ENCODE measurements at places on chromosomes 5 and 9. TPM values are rescaled to one million over a fixed set of nuclear protein-coding genes. Genes with fewer than 3 reads are reported as not detected.

STPG3 gene
- total RNA-seq = not detected

DNA sequence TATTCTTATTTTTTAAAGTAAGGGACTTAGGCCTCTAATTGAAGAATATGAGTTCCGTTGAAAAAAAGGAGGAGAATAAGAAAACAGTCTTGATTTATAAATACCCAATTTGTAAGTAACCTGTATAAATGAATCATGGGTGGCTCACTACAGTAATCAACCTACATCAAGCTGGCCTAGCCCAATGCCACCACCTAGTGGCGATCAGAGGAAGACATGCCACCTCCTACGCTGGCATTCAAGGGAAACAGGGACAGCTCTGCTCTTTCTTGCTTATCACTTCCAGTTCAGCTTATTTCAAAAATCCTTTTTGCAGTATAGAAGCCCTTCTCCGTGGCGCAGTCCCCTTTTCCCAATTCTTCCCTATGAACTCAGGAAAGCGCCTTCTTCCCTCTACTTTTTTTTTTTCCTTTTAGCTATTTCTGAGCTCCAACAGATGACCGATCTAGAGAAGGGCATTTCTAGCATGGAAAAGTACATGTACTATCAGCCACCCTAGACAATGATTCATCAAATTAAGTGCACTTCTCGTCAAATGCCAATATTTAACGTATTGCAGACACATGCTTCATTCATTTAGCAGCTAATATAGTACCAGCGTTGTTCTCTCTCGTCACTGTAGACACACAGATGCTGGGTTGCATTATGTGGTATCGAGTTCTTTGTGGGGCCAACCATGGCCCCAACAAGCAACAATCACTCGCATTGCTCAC, 28.3 kb downstream of the PTPN3 start:
- peak; percentile 69 for DNase-seq

- DNase-seq = no peak
Observed at GRCh38 chr9:4555236-4555635, 65.0 kb downstream of the SLC1A1 start.

DNA sequence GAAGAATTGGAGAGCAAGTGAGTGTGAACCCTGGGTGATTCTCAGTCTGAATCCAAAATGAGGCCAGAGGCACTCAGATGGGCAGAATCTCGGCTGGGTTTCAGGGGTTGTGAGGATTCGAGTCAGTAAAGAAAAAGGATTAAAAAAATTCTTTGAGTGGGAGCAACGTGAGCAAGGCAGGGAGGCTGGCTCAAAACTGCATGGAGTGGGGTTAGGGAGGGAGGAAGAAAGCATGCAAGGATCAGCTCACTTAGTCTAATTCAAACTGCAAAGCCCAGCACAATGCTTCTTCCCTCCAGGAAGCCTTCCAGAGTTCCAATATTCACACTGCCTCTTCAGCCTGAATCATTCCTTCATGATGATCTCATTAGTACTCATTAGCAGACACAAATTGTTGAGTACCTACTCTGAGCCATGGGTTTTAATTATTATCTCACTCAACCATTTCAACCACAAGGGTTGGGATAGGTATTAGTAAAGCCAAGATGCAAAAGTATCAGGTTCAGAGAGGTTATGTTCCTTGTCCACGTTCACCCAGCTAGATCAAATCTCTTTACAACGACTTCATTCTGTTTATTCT, 95.8 kb downstream of the BRINP1 start:
- DNase-seq = no peak

DNA sequence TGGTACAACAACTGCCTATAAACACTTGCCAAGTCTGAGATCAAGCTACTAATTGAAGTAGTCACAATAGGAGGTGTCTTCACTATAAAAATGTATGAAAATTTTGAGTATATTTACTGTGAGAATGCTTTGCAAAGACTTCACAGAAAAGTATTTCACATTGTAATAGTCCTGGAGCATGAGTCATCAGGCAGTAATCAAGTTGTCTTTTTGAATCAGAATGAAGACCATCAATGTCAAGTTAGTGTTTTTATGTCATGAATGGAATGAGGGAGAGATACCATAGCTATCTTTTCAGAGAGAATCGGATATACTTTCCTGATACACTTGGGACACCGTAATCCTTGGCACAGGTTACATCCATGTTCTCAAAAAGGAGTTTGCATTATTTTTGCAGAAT, 466.9 kb upstream of the ARRDC3 start:
- DNase-seq = no peak

DNA sequence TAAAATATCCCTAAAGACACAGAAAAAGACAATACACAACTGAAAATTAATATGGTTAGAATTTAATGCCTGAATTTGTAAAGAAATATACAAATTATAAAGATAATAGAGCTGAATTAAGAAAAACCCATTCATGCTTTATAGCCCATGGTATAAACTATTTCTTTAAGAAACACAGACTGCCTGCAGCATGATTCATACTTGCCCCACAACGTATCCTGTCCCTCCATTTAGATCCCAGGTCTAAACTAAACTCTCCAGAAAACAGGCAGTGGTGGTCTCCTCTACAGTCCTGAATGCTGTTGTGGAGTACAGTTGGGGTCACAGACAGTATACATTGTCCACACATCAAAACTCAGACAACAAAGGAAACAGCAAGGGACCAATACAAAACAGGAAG, 24.8 kb downstream of the IL6ST start:
- no peak for DNase-seq

FAXDC2 gene
- 36.6 TPM for total RNA-seq

GRCh38 chr5:171450423-171451331, 31.2 kb downstream of the FGF18 start:
- peak; percentile 37 for DNase-seq

OBP2B gene
- not detected for total RNA-seq

DNA sequence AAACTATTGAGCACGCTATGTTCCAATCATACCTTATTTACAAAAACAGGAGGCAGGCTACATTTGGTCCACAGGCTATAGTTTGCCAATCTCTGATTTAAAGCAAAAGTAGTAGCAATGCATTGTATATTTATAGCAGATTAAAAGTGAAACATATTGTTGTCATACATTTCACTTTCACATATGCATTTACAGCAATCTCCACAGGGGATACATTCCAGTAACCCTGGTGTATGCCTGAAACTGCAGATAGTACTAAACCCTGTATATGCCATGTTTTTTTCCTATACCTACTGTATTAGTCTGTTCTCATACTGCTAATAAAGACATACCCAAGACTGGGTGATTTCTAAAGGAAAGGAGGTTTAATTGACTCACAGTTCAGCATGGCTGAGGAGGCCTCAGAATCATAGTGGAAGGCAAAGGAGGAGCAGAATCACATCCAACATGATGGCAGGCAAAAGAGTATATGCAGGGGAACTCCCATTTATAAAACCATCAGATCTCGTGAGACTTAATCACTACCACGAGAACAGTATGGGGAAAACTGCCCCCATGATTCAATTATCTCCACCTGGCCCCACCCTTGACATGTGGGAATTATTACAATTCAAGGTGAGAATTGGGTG, 5.9 kb upstream of the CSF1R start:
- no peak for DNase-seq

- DNase-seq = peak; percentile 39
Observed at GRCh38 chr5:137743031-137743640, 7.2 kb upstream of the KLHL3 start.

DNA sequence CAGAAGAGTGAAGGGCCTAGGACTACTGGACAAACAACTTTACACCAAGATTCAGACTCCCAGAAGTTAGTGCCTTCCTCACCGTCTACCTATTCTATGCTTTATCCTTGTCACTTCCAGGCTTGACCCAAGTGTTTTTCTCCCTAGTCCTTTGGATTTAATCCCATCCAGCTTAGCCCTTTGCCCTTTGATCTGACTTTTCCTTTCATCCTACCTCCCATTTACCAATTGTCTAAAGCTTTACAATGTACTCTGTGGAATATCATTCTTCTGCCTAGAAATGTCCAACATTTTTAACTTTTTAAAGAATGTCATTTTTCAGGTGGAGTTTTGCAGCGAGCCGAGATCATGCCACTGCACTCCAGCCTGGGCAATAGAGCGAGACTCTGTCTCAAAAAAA, 292.1 kb downstream of the EPB41L4A start:
- no peak for DNase-seq

FAM221B gene
- 0.28 TPM for total RNA-seq

DNA sequence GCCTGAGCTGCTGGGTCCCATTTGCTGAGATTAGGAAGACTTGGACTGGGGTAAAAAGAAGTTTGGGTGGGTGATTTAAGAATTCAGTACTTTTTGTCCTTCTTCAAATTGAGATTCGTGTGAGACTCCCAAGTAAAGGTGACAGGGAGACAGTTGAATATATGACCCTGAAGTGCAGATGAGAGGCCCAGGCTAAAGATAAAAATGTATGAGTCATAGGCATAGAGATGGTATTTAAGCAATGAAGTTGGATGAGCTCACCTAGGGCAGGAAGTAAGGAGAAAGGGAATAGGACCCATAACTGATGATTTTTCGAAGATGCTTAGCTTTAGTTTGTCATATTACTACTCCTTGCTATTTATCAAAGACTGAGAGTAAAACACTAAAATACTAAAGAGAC, 255.9 kb upstream of the ADRA1B start:
- DNase-seq = no peak

EGFLAM gene
- 0.78 TPM for total RNA-seq

GRCh38 chr5:150298701-150299451, 3.8 kb downstream of the ARSI start:
- DNase-seq = no peak

GRCh38 chr5:123530728-123531127, 18.8 kb downstream of the CSNK1G3 start:
- DNase-seq = no peak

- no peak for DNase-seq
Observed at GRCh38 chr5:21195145-21195544, 1207.1 kb upstream of the CDH18 start.

- DNase-seq = peak; percentile 70
Observed at GRCh38 chr5:177553671-177554429, 513 bp downstream of the FAM193B start.

DNA sequence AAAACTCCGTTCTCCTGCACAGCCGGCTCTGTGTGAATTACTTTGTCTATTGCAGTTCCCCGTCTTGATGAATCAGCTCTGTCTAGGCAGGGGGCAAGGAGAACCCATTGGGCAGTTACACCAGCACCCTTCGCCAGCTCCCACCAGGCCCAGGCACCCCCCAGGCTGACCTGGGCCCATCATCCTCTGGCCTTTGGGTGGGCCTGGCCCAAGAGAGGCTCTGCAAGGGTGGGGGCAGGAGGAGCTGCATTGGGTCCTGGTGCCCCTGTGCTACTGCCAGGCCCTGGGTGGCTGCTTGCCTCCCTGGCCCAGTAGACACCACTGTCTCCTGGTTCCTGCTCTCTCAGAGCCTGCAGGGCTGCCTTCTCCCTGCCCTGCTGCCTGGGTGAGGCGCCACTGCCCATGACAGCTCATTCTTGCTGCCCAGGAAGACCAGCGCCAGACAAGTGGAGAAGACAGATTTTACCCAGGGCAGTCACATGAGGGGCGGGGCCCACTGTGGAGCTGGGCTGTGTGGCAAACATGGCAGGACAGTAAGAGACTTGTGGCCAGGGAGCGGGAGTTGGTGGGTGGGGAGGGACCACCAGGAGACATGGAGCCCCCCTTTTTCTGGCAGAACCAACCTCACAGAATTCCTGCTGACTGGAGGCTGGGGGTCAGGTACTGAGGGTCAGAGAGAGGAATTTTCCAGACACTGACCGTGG, 67.2 kb downstream of the MRPL36 start:
- no peak for DNase-seq

OLFML2A gene
- total RNA-seq = 3.3 TPM

TDRD7 gene
- 30.7 TPM for total RNA-seq

PDCD1LG2 gene
- total RNA-seq = 0.31 TPM
